T-helper 17 cell (primary cell): ENCODE measurements at places on chromosomes 6 and 20. TPM values are rescaled to one million over a fixed set of nuclear protein-coding genes. Genes with fewer than 3 reads are reported as not detected.

GRCh38 chr6:122268394-122268793 lies 131.1 kb upstream of the HSF2 start:
- H3K36me3 ChIP-seq: no peaks in the 10 kb centered on the region
- no peaks in the 10 kb centered on the region for H3K4me1 ChIP-seq
- no peaks in the 10 kb centered on the region for H3K27me3 ChIP-seq
- no peak overlapping the region for H3K27ac ChIP-seq
- DNase-seq: no peak

The TBX18 gene
- not detected for total RNA-seq

DNA sequence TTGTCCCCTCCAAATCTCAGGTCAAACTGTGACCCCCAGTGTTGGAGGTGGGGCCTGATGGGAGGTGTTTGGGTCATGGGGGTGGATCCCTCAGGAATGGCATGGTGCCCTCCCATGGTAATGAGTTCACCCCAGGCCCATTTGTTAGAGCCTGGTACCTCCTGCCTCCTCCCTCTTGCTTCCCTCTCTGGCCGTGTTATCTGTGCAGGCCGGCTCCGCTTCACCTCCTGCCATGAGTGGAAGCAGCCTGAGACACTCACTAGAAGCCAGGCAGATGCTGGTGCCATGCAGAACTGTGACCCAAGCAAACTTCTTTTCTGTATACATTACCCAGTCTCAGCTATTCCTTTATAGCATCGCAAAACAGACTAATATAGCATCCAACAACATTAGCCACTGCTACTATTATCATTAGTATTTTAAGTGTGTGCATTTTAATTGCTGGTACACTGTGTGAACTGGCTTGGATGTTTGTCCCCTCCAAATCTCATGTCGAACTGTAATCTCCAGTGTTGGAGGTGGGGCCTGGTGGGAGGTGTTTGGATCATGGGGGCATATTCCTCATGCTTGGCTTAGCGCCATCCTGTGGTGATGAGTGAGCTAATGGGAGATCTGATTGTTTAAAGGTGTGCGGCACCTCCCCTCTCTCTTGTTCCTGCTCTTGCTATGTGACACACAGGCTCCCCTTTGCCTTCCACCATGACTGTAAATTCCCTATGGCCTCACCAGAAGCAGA lies 12.2 kb upstream of the OSER1 start:
- no peak for DNase-seq
- peaks cover 4% of the 10 kb centered on the region for H3K36me3 ChIP-seq
- peak overlapping the region; percentile 63 for H3K27ac ChIP-seq
- no peaks in the 10 kb centered on the region for H3K27me3 ChIP-seq

DNA sequence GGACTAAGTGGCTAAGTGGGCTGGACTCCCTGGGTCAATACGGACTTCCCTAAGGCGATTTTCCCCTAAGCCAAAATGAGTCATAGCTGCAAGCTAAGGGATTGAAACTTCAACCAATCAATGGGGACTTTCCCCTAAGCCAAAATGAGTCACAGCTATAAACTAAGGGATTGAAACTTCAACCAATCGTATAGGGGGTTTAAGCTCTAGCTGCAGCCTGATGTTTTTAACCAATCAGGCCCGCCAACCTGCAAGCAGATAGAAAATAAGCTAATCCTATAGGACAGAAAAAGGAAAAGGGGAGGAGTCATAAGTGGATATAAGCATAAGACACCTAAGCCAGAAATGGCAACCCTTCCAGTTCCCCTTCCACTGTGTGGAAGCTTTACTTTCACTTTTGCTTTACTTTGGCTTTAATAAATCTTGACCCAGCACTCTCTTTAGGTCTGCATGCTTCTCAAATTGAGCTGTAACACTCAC lies 655.0 kb upstream of the HS3ST5 start:
- H3K27me3 ChIP-seq: no peaks in the 10 kb centered on the region
- H3K27ac ChIP-seq: no peak overlapping the region
- H3K4me1 ChIP-seq: no peaks in the 10 kb centered on the region
- no peaks in the 10 kb centered on the region for H3K36me3 ChIP-seq

The TMEM217 gene
- total RNA-seq: 2.0 TPM

DNA sequence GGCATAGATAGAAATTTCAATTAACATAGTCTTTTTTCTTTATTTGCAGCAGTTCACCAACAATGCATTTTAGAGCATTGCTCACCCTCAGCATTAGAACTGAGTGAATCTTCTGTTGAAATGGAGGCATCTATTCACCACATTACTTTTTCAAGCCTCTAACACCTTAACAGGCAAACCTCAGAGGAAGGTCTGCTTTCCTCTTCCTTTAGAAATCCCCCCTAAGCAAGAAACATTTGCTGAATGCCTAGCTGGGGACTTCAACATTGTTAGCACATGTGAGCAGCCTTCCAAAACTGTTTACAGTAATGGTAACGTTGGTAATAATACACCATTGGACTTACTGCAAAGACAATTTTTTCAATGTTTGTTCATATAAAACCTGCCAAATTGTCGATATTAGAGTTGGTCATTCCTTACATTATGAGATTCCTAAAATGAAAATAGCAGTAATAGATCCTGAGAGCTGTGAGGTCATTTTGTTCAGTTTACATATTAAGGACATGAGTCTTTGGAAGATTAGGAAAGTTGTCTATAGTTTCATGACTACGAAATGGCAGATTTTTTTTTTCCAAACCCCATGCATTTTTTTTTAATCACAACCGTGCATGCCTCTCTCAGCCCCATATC lies 20.6 kb upstream of the AKIRIN2 start:
- DNase-seq: no peak
- no peak overlapping the region for H3K4me3 ChIP-seq
- H3K36me3 ChIP-seq: no peaks in the 10 kb centered on the region
- peaks cover 42% of the 10 kb centered on the region for H3K4me1 ChIP-seq

DNA sequence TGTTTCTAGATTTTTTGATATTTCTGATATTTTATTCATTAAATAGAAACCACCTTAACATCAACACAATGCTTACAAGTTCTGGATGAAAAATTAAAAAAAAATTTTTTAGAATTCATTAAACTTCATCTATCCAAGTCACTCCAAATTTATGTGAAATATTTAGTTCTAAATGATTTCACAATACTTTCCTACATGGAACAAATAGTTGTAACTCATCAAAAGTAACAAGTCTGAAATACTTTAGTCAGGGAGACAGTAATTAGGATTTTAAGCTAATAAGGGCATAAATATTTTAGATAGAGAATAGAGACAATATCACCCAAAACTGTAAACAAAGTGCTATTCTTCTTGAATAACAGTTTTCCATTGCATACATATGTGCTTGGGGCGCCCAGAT lies 147.8 kb downstream of the HIVEP2 start:
- peaks cover 44% of the 10 kb centered on the region for H3K4me1 ChIP-seq
- no peak overlapping the region for H3K4me3 ChIP-seq
- DNase-seq: no peak
- no peak overlapping the region for H3K27ac ChIP-seq
- no peaks in the 10 kb centered on the region for H3K36me3 ChIP-seq

DNA sequence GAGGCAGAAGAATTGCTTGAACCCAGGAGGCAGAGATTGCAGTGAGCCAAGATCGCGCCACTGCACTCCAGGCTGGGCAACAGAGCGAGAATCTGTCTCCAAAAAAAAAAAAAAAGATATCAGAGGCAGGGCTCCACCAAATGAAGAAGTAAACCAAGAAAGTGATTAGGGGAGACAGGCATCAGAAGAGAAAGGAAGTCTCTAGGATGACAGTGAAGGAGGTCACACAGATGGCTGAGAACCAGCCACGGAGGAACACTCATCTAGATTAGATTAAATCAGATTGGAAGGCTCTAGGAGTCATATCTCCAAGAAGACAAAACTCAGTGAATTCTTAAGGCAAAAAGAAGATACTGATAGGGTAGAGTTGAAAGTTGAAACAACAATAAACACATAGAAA lies 102.2 kb upstream of the CCDC28A start:
- H3K36me3 ChIP-seq: no peaks in the 10 kb centered on the region
- no peaks in the 10 kb centered on the region for H3K27me3 ChIP-seq
- H3K4me1 ChIP-seq: peaks cover 4% of the 10 kb centered on the region
- no peak for DNase-seq
- no peak overlapping the region for H3K4me3 ChIP-seq
- H3K27ac ChIP-seq: no peak overlapping the region

The SCRT2 gene
- not detected for total RNA-seq

The RAD21L1 gene
- total RNA-seq: not detected

The SPINT4 gene
- total RNA-seq: not detected

- H3K36me3 ChIP-seq: peaks cover 5% of the 10 kb centered on the region
- no peak for DNase-seq
- peaks cover 9% of the 10 kb centered on the region for H3K4me1 ChIP-seq
- H3K4me3 ChIP-seq: no peak overlapping the region
- no peaks in the 10 kb centered on the region for H3K27me3 ChIP-seq
Measured at GRCh38 chr20:21133917-21134622, 8.2 kb downstream of the KIZ start.

DNA sequence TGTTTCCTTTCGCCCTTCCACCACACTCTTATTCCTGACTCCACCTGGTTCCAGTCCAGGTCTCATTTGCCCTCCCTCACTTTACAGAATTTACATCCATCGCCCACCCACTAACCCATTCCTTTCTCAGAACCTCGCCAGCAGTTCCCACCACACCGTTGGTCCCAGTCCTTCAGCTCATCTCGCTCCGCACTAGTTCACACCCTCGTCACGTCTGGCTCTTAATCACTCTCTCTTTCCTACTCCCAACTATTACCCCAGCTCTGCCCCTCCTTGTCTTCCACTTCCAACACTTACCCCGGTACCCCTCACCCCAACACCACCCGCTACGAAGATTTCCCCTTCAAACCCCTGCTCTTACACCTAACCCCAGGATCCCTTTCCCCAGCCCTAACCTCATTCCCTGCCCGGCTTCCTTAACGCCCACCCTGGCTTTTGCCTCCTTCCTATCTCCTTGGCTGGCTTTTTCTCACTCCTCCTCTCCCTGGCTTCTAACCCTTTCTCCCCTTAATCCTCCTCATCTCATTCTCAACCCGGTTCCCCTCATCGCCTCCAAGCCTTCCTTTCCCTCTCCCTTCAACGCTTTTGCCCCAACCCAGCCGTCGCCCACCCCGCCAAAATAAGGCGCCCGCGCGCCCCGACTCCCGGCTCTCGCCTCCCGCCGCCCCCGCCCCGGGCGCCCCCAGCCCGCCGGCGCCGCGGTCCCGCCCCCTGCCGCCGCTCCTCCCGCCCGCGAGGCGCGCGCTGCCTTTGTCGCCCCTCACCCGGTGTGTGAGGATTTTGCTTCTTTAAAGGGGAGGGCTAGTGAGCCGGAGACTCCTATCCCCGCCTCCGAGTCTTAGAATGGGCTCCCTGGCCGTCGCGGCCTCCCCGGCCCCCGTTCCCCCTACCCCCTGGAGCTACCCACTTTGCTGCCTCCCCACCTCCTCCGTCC lies 542 bp downstream of the USP49 start:
- no peaks in the 10 kb centered on the region for H3K36me3 ChIP-seq
- no peak for DNase-seq
- H3K4me3 ChIP-seq: no peak overlapping the region
- H3K27me3 ChIP-seq: no peaks in the 10 kb centered on the region
- H3K4me1 ChIP-seq: peaks cover 9% of the 10 kb centered on the region

GRCh38 chr6:160190973-160191372 lies 67.6 kb downstream of the SLC22A2 start:
- H3K27me3 ChIP-seq: no peaks in the 10 kb centered on the region
- H3K4me3 ChIP-seq: no peak overlapping the region
- H3K36me3 ChIP-seq: no peaks in the 10 kb centered on the region
- H3K27ac ChIP-seq: no peak overlapping the region

GRCh38 chr6:43776799-43777776 lies 7.1 kb downstream of the VEGFA start:
- no peaks in the 10 kb centered on the region for H3K36me3 ChIP-seq
- no peak overlapping the region for H3K27ac ChIP-seq
- H3K27me3 ChIP-seq: peaks cover 21% of the 10 kb centered on the region
- peaks cover 12% of the 10 kb centered on the region for H3K4me1 ChIP-seq
- no peak for DNase-seq
